T1000 (cell line): ENCODE measurements at places on chromosomes 4 and X.

DNA sequence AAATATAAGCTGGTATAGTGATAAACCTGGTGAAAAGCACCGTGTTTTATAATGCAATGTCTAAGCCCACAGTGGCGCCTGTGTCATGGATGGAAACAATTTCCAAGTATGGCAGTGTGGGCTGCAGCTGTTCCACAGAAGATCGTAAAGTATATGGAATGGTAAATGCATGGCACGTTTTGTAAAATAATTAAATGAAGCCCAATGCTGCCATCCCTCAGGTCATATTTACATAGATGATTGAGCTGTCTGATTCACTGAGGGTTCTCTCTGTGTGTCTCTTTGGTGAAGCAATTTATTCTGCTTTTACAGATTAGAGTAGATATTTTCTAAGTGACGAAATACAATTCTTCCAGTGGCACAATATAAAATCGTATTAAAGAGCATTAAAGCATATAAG lies 164.8 kb downstream of the ASMT start:
- no peak for DNase-seq

DNA sequence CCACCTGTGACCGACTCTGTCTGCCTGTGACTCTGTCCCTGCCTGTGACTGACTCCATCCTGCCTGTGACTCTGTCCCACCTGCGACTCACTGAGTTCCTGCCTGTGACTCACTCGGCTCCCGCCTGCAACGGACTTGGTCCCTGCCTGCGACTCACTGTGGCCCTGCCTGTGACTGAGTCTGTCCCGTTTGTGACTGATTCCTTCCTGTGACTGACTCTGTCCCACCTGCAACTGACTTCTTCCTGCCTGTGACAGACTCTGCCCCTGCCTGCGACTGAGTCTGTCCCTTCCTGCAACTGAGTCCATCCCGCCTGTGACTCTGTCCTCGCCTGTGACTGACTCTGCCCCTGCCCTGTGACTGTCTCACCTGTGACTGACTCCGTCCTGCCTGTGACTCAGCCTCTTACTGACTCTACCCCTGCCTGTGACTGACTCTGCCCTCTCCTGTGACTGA lies 9.6 kb upstream of the UVSSA start:
- DNase-seq = peak; percentile 29

DNA sequence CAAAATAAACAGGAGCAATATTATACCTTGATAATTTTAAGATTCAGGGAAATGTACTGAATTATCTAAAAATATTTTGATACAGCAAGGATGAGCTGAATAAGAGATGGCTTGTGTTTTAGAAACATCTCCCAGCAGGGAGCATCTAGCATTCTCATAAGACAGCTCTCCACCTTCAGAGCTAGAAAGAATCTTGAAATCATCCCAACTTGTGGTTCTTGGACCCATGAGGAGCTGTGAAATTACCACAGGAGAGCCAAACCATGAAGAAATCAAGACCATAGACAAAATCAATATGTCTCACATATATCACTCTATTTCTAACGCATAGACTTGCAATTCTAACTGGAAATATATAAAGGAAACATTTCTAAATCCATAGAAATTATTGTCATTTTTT lies 210.6 kb upstream of the DKK2 start:
- no peak for DNase-seq

- no peak for DNase-seq
Measured at GRCh38 chr4:121551271-121551670, 145.5 kb downstream of the ANXA5 start.

- DNase-seq = no peak
Measured at GRCh38 chr4:7771541-7772507, 167.8 kb downstream of the AFAP1 start.

DNA sequence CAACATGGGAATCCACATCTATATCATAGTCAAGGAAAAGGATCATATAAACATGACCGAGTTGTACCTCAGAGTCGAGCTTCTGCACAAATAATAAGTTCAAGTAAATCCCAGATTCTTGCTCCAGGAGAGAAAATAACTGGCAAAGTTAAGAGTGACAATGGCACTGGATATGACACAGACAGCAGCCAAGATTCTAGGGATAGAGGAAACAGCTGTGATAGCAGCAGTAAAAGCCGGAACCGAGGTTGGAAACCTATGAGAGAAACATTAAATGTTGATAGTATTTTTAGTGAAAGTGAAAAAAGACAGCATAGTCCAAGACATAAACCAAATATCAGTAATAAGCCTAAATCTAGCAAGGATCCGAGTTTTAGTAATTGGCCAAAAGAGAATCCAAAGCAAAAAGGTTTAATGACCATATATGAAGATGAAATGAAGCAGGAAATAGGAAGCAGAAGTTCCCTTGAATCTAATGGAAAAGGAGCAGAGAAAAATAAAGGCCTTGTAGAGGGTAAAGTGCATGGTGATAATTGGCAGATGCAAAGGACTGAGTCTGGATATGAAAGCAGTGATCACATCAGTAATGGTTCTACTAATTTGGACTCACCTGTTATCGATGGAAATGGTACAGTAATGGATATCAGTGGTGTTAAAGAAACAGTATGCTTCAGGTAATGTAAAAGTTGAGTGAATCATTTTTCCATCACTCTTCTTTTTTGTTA lies 50.4 kb downstream of the FABP2 start:
- DNase-seq = no peak

GRCh38 chr4:1964443-1964842 lies 44.3 kb downstream of the NELFA start:
- DNase-seq = no peak
